ENCODE measurements at places on chromosomes 13 and 19. TPM values are rescaled to one million over a fixed set of nuclear protein-coding genes. Genes with fewer than 3 reads are reported as not detected.

- H3K27me3 ChIP-seq = peaks cover 8% of the 10 kb centered on the region
- H3K27ac ChIP-seq = no peak overlapping the region
- H3K4me3 ChIP-seq = no peak overlapping the region
- H3K36me3 ChIP-seq = no peaks in the 10 kb centered on the region
- H3K4me1 ChIP-seq = no peaks in the 10 kb centered on the region
Observed at GRCh38 chr13:26663791-26664190, 96.8 kb downstream of the GPR12 start.

- H3K36me3 ChIP-seq = peaks cover 16% of the 10 kb centered on the region
- peaks cover 16% of the 10 kb centered on the region for H3K4me1 ChIP-seq
- no peak for DNase-seq
- H3K4me3 ChIP-seq = no peak overlapping the region
- no peaks in the 10 kb centered on the region for H3K27me3 ChIP-seq
Observed at GRCh38 chr13:97234236-97234635, 12.1 kb downstream of the MBNL2 start.

DNA sequence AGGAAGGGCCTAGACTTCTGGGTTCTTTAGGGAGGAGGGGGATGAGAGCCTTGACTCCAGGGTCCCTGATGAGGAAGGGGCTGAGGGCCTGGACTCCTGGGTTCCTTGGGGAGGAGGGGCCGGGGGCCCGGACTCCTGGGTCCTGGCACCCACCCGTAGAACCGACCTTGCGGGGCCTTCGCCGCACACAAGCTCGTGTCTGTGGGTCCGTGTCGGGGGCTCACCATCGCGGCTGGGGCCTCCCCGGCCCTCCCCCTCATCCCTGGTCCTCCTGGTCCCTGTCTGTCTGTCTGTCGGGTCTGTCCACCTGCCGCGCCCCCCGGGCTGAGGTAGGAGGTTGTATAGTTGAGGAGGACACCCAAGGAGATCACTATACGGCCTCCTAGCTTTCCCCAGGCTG lies 662 bp upstream of the SPACA6 start:
- DNase-seq = no peak
- H3K27ac ChIP-seq = no peak overlapping the region

KLK14 gene
- total RNA-seq = 0.35 TPM

DNA sequence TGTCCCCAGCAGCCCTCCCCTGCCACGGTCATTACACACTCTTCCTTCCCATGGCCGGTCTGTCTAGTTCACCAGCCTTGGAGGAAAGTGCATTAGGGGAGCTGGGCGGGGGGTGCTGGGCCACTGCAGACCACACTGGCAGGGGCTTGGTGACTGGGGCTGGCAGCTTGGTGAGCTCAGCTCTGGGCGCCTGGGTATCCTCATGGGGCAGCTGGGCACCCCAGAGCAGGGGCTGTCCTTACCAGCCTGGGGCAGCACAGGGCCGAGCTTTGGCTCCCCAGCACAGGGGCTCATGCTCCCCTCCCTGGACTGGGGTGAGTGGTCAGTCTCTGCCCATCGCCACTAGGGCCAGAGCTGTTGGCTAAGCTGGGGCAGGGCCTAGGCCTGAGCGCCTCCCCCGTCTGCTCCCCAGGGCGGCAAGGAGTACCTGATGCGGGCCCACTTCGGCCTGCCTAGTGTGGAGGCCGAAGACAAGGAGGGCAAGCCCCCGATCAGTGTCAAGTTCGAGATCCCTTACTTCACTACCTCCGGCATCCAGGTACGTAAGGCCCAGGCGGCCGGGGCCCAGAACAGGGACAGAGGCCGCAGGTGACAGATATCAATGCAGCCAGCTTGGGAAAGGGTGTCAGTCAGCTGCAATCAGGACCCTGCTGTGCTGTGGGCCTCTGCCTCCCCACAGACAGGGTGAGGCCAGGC lies 35.5 kb downstream of the AP1M1 start:
- peaks cover 18% of the 10 kb centered on the region for H3K4me1 ChIP-seq
- no peaks in the 10 kb centered on the region for H3K27me3 ChIP-seq
- H3K4me3 ChIP-seq = no peak overlapping the region
- peaks cover 61% of the 10 kb centered on the region for H3K36me3 ChIP-seq
- H3K27ac ChIP-seq = no peak overlapping the region
- DNase-seq = no peak

- peaks cover 2% of the 10 kb centered on the region for H3K36me3 ChIP-seq
- H3K27me3 ChIP-seq = peaks cover 2% of the 10 kb centered on the region
- no peak for DNase-seq
Observed at GRCh38 chr13:100528820-100529219, 59.8 kb downstream of the GGACT start.

GRCh38 chr13:105353654-105354053 lies 1181.8 kb downstream of the EFNB2 start:
- H3K4me3 ChIP-seq = no peak overlapping the region
- no peaks in the 10 kb centered on the region for H3K27me3 ChIP-seq

DNA sequence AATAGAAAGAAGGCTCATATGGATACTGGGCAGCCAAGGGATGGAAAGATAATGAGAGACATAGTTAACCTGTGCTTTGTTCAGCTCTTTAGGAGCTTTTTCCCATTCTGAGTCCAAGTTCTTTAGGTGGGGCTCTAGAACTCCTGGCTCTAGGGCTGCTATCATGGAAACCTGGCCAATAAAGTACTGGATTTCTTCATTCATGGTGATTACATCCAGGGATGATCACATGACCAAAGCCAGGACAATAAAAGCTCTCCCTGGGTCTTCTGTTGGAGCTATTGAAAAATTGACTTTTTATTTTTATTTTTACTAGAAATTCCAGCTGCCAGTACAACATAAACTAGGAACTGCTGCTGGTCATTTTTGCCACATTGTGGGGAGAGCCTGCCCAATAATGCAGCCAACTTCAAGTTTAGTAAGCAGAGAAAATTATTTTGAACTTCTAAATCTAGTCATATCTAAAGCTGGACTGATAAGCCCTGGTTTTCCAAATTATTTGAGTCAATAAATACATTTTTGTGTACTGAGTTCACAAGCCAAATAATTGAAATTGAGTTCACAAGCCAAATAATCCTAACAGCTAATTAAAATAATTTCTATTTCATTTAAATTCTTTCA lies 224.9 kb upstream of the STARD13 start:
- no peak for DNase-seq
- H3K4me3 ChIP-seq = no peak overlapping the region
- no peak overlapping the region for H3K27ac ChIP-seq

DNA sequence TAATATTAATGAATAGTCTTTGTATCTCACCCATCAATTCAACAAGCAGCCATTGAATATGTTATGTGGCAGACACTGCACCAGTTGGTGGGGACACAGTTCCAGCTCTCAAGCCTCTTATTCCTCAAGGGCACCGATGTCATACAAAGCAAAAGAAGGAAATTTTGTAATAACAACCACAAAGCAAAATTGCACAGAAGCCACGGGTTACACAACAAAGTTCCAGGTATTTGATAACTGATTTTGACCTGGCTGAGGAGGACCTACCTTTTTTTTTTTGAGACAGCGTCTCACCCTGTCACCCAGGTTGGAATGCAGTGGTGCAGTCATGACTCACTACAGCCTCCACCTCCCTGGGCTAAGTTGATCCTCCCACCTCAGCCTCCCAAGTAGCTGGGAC lies 266.7 kb downstream of the FOXO1 start:
- H3K27me3 ChIP-seq = no peaks in the 10 kb centered on the region
- H3K4me3 ChIP-seq = no peak overlapping the region
- no peak overlapping the region for H3K27ac ChIP-seq
- H3K4me1 ChIP-seq = peaks cover 15% of the 10 kb centered on the region
- no peak for DNase-seq

GRCh38 chr13:66210677-66211076 lies 1019.5 kb downstream of the PCDH9 start:
- no peaks in the 10 kb centered on the region for H3K4me1 ChIP-seq
- no peaks in the 10 kb centered on the region for H3K36me3 ChIP-seq
- H3K4me3 ChIP-seq = no peak overlapping the region
- H3K27ac ChIP-seq = no peak overlapping the region
- no peak for DNase-seq
- H3K27me3 ChIP-seq = no peaks in the 10 kb centered on the region

PTGIR gene
- total RNA-seq = 14.0 TPM

AZU1 gene
- not detected for total RNA-seq

DNA sequence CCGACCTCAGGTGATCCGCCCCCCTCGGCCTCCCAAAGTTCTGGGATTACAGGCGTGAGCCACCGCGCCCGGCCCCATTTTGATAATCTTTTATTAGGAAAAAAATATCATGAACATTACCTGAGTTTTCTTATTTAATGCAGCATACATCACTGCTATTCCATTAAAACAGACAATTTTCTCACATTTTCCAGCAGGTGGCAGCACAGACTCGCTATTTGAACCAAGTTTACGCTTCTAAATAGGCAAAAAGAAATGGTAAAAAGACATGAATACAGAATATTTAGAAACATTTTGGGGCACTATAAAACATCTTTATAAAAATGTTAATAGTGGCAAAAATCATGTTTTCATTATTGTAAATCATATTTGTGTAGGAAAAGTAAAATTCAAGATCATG lies 903.1 kb downstream of the SLITRK6 start:
- H3K4me1 ChIP-seq = no peaks in the 10 kb centered on the region
- no peaks in the 10 kb centered on the region for H3K36me3 ChIP-seq

- H3K4me3 ChIP-seq = no peak overlapping the region
- H3K27me3 ChIP-seq = peaks cover 56% of the 10 kb centered on the region
- no peak overlapping the region for H3K27ac ChIP-seq
Observed at GRCh38 chr19:30222428-30222873, 149.7 kb upstream of the ZNF536 start.

ONECUT3 gene
- total RNA-seq = not detected

- H3K36me3 ChIP-seq = peaks cover 36% of the 10 kb centered on the region
- peaks cover 63% of the 10 kb centered on the region for H3K4me1 ChIP-seq
- H3K4me3 ChIP-seq = peak overlapping the region; percentile 76
- peak; percentile 71 for DNase-seq
- peak overlapping the region; percentile 99 for H3K27ac ChIP-seq
Observed at GRCh38 chr19:17125062-17125727, 49.6 kb downstream of the MYO9B start.

MAG gene
- not detected for total RNA-seq

- peaks cover 30% of the 10 kb centered on the region for H3K4me1 ChIP-seq
- H3K36me3 ChIP-seq = peaks cover 46% of the 10 kb centered on the region
- DNase-seq = peak; percentile 23
- peak overlapping the region; percentile 73 for H3K27ac ChIP-seq
Observed at GRCh38 chr19:30006207-30006606, 64.2 kb downstream of the URI1 start.

CALR3 gene
- total RNA-seq = not detected
